ENCODE measurements at places on chromosomes 5 and 9. TPM values are rescaled to one million over a fixed set of nuclear protein-coding genes. Genes with fewer than 3 reads are reported as not detected.
A peak's percentile ranks its signal among the peaks of the same experiment; 100 is the strongest.

- peaks cover 14% of the 10 kb centered on the region for H3K4me1 ChIP-seq
- no peak overlapping the region for H3K4me3 ChIP-seq
Measured at GRCh38 chr9:83425240-83425639, 113.0 kb downstream of the FRMD3 start.

DNA sequence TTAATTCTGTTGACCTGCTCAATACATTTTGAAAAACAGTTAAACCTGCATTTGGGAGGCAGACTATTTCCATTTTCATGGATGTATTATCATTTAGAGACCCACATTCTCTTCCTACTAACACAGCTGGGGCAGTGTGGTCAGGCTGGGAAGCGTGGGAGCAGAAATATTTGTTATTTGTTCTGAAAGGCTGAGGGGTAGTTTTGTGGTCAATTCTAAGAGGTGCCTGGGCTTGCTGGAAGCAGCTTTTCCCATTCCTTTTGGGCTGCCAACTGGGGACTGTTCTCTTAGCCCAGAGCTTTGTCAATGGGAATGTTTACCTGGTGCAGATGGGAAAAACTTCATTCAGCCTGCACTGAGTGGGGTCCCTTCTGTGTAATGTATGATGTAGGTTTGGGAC is 171.4 kb upstream of the DAP start:
- no peak overlapping the region for H3K4me3 ChIP-seq
- peaks cover 19% of the 10 kb centered on the region for H3K4me1 ChIP-seq
- no peaks in the 10 kb centered on the region for H3K36me3 ChIP-seq
- no peak for DNase-seq
- peaks cover 4% of the 10 kb centered on the region for H3K27me3 ChIP-seq

DNA sequence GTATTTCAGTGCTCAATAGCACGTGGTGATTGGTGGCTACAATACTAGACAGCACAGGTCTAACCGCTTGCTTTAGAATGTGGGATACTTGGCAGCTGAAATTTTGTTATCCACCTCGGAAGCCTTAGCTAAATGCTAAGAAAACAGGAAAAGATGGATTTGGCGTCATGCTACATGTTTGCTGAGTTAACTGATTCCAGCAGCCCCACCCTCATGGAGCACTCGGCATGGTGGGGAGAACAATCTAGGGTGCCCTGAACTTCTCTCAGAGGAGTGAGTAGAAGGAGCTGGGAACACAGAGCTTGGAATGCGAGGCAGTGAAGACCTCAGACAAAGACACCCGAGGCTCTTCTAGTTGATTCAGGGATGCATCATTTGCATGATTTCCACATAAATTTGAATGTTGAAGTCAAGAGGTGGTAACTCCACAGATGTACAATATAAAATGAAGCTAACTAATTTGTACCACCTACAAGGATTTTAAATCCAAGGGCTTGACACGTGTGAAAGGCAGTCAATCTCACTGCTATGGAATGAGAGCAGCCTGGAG is 145.1 kb upstream of the FSTL4 start:
- H3K4me1 ChIP-seq = no peaks in the 10 kb centered on the region
- peaks cover 20% of the 10 kb centered on the region for H3K27me3 ChIP-seq
- no peaks in the 10 kb centered on the region for H3K36me3 ChIP-seq
- H3K27ac ChIP-seq = no peak overlapping the region
- DNase-seq = no peak

DNA sequence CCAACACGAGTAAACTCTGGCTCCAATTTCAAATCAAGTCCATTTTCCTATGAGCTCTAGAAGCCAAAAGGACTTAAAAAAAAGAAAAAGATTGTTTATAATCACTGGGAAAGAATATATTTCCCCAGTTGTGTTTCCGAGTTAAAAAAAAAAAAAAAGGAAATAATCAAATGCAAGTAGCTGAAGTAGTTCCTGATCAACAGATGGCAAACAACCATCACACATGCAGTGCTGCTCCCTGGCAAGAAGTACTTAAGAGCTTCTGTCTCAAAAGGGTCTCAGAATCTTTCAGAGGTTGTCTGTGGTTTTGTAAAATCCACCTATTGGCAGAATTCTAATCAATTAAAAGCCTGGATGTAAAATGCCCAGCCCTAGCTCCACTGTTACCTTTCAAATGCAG is 387.9 kb downstream of the RAB3C start:
- H3K27me3 ChIP-seq = no peaks in the 10 kb centered on the region
- no peaks in the 10 kb centered on the region for H3K36me3 ChIP-seq
- peaks cover 22% of the 10 kb centered on the region for H3K4me1 ChIP-seq
- DNase-seq = no peak

GRCh38 chr9:125649826-125650225 is 57.2 kb downstream of the MAPKAP1 start:
- no peaks in the 10 kb centered on the region for H3K36me3 ChIP-seq
- H3K27ac ChIP-seq = peak overlapping the region; percentile 69
- H3K27me3 ChIP-seq = no peaks in the 10 kb centered on the region
- no peak for DNase-seq

DNA sequence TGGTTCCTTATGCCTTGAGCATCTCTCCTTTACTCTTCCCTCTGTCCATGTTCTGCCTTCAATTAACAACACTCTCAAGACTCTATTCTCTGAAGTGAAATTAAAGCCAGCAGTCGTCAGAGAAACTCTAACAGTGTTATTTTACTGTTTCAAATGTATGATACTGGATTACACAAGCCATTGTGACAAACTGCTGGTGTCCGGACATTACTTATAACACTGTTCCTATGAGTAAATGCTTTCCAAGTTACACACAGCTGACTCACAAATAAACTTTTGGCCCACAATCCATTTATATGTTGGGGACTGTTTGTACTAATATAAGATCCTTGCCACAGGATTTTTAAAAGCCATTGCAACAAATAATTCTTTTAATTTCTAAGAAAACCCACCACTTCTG is 63.2 kb upstream of the GHR start:
- H3K27ac ChIP-seq = peak overlapping the region; percentile 65
- H3K4me1 ChIP-seq = peaks cover 31% of the 10 kb centered on the region
- H3K36me3 ChIP-seq = peaks cover 3% of the 10 kb centered on the region
- H3K4me3 ChIP-seq = peak overlapping the region; percentile 39

DNA sequence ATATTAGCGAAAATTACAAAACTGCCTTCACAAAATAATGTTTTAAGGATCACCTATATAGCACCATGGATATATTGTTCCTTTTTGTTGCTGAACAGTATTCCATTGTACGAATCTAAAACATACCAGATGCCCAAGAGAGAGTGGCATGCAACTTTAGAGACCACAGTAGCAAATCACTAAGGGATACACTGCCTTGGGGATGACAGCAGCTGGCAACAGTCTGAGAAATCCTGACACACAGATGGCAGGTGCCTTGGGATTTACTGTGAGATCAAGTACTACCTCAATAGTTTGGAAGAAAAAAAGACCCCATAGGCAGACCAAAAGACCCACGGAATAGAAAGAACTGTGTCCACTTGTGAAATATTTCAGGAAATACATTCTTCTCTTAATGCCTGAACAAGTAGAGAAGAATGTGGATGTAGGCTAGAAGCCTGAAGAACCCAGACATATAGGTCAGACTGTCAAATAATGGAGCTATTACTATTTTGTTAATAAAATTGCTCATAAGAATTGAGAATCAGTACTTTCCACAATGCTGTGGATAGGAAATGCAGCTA is 53.4 kb downstream of the PLPP1 start:
- no peaks in the 10 kb centered on the region for H3K27me3 ChIP-seq
- peaks cover 70% of the 10 kb centered on the region for H3K4me1 ChIP-seq
- H3K4me3 ChIP-seq = no peak overlapping the region
- peak overlapping the region; percentile 58 for H3K27ac ChIP-seq
- H3K36me3 ChIP-seq = no peaks in the 10 kb centered on the region

GRCh38 chr9:92378865-92379560 is 25.4 kb downstream of the OGN start:
- 0 out of 2 replicates have a peak overlapping the region, but pooled peaks have one; percentile 30 for H3K4me3 ChIP-seq
- H3K27me3 ChIP-seq = no peaks in the 10 kb centered on the region
- H3K36me3 ChIP-seq = no peaks in the 10 kb centered on the region
- H3K4me1 ChIP-seq = peaks cover 46% of the 10 kb centered on the region

DNA sequence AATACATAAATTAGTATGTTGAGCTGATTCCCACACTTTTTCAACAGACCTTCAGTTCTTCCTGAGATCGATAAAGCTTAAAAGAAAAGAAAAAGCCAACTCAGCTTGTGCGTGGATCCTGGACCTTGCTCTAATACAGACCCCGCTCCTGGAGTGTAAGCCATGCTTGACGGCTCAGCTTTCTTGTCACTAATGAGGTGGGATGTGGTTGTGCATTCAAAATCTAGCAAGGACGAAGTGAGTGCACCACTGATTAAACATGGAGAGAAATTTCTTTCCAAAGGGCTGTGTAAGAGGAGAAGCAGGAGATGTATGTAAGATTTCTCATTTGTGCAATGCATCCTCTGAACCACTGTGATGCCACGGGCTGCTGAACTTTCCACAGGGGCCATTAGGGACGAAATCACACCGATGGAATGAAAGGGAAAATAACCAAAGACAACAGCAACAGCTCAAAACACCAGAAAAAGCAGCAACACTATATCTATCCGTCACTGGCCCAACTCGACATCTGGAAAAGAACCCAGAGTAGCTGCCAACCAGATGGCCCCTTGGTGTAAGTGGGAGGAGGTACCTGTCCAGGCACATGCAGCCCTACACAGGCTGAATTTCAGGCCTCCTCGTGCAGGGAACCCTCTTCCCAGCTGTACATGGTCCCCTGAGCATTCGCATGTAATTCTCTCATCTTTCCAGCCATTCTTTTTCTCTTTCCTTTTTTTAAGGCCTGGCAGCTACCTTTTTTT is 178.9 kb downstream of the SREK1 start:
- no peak for DNase-seq
- no peak overlapping the region for H3K4me3 ChIP-seq
- H3K27ac ChIP-seq = no peak overlapping the region
- H3K36me3 ChIP-seq = no peaks in the 10 kb centered on the region

GRCh38 chr5:150082374-150082773 is 4.0 kb downstream of the CSF1R start:
- H3K36me3 ChIP-seq = no peaks in the 10 kb centered on the region
- DNase-seq = no peak
- H3K4me1 ChIP-seq = peaks cover 17% of the 10 kb centered on the region
- H3K4me3 ChIP-seq = no peak overlapping the region
- no peak overlapping the region for H3K27ac ChIP-seq
- H3K27me3 ChIP-seq = no peaks in the 10 kb centered on the region

- H3K36me3 ChIP-seq = peaks cover 15% of the 10 kb centered on the region
- H3K4me3 ChIP-seq = no peak overlapping the region
- no peaks in the 10 kb centered on the region for H3K4me1 ChIP-seq
- H3K27me3 ChIP-seq = no peaks in the 10 kb centered on the region
- no peak for DNase-seq
Measured at GRCh38 chr5:61866930-61867329, 439.1 kb upstream of the KIF2A start.

DNA sequence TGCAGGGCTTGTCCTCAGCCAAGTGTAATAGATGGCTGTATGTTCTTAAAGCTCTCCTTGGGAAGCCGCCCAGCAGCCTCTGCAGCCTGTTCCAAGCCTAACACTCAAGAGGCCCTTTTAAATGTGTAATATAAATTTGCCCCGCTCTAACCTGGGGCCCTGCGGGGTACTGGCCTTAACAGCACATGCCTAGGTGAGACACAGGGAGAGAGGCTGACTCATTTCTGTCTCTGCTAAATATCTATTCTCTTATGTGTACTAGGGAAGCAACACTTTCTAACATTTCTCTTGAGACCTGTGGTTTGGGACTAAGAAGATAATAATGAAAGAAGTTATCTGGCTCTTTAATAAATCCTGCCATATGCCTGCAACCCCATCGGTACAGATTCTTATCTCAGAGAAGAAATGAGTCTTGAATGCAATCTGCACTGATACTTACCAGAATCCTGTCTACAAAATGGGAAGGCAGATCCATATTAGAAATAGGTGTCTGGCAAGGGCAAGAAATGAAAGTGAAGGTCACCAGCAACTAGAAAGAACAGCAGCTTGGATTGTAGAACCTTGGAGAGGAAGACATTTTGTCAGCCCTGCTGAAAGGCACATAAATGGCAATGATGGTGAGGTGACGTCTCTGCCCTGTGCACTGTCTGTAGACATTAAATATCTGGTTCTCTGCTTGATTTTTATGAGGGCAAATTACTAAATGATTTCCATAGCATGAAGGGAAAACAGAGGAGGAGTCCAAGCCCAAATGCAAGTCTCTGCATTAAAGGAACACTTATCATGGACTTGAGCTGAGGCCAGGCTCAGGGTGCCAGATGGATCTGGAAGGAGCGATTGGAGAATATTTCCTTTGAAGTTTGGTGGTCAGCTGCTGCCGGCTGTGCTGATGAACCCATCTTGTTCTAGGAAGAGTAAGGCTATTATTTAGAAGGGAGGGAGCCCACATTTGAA is 14.5 kb upstream of the TGFBI start:
- no peak for DNase-seq
- no peak overlapping the region for H3K4me3 ChIP-seq
- H3K27me3 ChIP-seq = peaks cover 5% of the 10 kb centered on the region
- H3K36me3 ChIP-seq = no peaks in the 10 kb centered on the region

- no peak overlapping the region for H3K27ac ChIP-seq
- no peak overlapping the region for H3K4me3 ChIP-seq
- no peaks in the 10 kb centered on the region for H3K4me1 ChIP-seq
- H3K27me3 ChIP-seq = no peaks in the 10 kb centered on the region
Measured at GRCh38 chr9:131119600-131119999, 5.8 kb upstream of the NUP214 start.

DNA sequence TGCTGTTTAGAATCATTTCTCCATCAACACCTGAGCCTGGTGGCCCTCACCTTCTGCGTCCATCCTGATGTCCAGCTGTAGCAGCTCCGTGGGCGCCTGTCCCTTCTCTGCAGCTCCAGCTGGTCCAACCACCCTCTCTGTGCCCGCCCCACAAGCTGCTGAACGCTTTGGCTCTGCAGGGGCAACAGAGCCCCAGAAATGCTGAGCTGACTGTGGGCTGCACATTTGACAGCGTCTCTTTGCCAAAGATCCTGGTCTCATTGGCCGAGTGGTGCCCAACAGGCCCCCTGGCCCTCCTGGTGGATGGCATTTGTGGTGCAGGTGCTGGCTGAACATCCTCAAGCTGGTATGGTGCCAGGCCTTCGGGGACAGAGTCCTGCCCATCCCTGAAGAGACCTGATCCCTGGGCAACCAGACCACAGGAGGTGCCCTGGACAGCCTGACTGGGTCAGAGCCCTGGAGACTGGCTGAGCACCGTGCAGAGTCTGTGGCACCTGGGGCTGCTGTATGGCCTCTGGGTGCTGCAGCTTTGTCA is 25.3 kb upstream of the CEP72 start:
- H3K27ac ChIP-seq = no peak overlapping the region
- no peak for DNase-seq
- no peaks in the 10 kb centered on the region for H3K36me3 ChIP-seq

The TTC1 gene
- total RNA-seq = 46.4 TPM

The ARID3C gene
- 0.23 TPM for total RNA-seq

The PTPRD gene
- total RNA-seq = 69.6 TPM

The NME5 gene
- total RNA-seq = 0.74 TPM

The TMEM232 gene
- 1.3 TPM for total RNA-seq

The C5orf52 gene
- total RNA-seq = not detected

The PPP3R2 gene
- total RNA-seq = not detected

The RANBP3L gene
- total RNA-seq = not detected

The NSMF gene
- total RNA-seq = 61.9 TPM

The CAMK2A gene
- 0.14 TPM for total RNA-seq

The IER5L gene
- 5.9 TPM for total RNA-seq

Measured in WTC11 (cell line).